ENCODE measurements at places on chromosomes 6 and 20.

DNA sequence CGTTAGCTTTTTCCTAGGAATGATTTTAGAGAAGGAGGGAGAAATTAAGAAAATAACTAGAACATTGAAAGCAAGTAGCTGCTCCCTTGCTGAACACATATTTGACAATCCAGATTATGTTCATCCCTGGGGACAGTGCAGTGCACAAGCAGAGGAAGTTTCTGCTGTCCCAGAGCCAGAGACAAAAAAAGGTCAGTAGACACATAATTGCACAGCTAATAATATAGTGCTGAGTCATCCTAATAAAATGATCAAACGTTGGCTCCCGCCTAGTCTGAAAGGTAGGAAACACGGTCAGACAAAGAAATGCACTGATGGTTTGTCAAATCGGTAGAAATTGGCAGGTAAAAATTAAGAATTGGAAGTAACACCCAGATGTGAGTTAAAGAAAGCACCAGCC is 21.7 kb upstream of the SSTR4 start:
- no peak for DNase-seq

- DNase-seq: no peak
Observed at GRCh38 chr6:64672131-64672530, 1034.9 kb downstream of the EYS start.

DNA sequence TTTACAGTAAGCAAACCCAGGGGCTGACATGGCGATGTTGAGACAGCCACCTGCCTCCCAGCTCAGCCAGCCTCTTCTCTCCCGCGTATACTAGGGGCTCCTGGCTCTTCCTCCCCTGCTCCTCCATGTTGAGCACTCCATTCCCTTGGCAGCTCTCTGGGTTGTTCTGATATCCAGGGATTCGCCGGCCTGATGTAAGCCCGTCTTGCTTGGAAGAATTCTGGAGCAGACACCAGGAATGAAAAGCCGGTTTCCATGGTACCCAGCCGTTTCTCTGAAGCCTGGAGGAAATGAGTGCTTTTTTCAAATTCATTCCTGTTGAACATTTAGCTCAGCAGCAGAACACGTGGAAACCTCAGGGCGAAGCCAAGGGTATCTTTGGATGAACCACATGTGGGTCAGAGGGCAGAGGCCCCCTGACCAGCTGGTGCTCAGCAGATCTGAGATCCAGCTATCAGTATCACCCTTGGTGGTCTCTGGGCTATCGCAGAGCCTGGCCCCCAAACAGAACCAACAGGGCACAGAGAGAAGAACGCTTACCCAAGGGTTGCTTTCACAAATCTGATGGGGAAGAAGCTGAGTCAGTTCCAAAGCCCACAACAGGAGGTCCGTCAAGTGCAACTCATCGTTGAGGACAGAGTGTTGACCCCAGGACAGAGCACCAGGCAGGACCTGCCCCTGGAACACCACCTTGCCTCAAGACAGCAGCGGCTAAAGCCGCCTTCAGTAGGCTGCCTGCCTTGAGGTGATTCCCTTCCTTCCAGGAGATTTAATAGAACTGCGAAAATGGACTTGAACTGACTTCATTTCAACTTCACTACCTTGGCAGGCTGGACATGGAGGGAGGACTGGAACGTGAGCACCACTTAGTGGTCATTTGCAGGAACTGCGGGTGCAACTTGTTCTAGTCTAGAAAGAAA is 96.1 kb upstream of the RIN2 start:
- peak; percentile 64 for DNase-seq

- no peak for DNase-seq
Observed at GRCh38 chr6:34523441-34524206, 32.5 kb downstream of the SPDEF start.

- no peak for DNase-seq
Observed at GRCh38 chr6:147506704-147507114, 1.8 kb upstream of the SAMD5 start.

- no peak for DNase-seq
Observed at GRCh38 chr6:13472976-13473767, 14.2 kb downstream of the GFOD1 start.

DNA sequence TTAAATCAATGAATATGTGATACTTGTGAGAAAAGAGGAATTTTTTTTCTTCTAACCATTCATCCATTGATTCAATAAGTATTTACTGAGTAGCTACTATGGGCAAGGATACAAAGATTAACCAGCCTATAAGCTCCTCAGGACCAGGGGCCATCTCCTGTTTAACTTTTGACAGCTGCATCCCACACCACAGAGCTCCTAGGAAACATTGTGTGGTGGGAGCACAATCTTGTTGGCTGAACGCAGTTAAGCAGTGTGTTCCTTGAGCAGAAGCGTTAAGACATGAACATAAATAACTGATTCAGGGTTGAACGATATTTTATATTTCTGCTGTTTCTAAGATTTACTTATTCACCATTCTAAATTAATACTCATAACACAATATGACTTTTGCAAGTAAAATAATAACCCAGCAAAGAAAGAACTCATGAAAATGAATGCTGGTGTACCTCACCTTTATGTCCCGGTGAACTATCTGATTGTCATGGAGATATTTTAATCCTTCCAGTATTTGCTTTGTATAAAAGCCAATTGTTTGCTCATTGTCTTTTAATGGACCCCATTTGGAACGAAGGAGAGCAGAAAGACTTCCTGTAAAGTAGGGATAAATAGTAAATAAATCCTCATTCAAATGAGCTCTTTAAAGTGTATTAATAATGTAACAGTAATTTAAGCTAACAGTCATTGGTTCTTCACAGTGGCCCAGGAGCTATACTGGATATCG is 62.6 kb upstream of the MAP7 start:
- DNase-seq: no peak

GRCh38 chr6:111027219-111027618 is 45.4 kb downstream of the RPF2 start:
- no peak for DNase-seq

DNA sequence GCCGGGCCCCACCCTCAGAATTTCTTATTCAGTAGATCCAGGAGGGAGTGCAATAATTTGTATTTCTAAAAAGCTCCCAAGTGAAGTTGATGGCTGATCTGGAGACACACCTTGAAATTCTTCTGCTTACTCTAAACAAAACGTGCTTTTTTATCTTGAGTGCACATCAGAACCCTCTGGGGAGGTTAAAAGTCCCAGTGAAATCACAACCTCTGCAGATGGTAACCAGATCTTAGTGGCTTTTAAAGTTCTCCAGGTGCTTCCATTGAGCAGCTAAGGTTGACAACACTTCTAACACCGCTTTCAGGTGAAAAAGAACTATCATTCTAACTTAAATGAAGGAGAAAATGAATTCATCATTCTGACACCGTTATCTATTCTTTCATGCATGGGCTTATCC is 45.6 kb upstream of the ESR1 start:
- no peak for DNase-seq

DNA sequence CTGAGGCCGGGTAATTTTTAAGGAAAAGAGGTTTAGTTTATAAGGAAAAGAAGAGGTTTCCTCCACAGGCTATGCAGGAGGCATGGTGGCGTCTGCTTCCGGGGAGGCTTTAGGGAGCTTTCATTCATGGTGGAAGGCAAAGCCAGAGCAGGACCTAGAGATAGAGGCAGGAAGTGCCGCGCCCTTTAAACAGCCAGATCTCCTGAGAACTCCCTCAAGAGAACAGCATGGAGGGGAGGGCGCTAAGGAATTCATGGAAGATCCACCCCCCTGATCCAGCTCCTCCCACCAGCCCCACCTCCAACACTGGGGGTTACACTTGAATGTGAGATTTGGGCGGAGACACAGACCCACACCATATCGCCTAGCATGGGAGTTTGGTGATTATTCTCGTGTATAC is 13.9 kb upstream of the DACT2 start:
- no peak for DNase-seq

DNA sequence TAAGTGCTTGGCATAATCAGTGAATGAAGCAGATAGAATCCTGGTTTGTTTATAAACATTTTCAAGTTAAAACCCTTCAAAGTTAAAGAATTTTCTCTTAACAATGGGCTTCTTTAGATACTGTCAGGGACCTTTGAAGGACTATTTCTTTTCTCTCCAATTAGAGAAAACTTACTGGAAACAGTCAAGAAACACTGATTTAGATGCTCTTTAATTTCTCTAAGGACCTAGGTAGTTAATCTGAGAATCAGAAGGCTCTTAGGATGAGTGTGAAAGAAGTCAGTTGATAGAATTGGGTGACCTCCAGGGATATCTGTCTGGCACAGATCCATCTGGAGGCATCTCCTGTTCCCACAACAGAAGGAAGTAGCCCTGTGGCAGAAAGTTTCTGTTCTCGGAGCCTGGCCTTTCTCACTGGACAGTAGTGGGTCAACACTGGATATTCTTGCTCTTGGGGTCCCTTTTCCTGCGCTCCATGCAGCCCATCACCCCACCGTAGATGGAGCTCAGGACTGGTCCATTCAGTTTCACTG is 22.5 kb downstream of the KIAA0408 start:
- no peak for DNase-seq

DNA sequence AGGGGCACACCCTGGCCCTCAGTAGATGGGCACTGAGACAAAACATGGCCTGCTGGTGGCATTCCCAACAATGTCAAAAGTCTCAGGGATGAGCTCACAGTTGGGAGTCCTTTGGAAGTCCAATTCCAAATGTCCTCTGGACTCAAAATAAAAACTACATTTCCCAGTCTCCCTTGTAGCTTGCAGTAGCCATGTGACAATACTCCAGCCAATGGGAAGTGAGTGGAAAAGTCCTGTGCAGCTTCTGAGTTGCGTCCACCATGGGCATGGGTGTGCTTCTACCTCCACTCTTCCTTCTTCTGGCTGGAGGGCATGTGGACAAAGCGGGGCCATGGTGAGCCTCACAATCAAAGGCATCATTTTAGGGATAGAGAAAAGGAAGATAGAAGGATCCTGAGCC is 5.8 kb upstream of the ADAM33 start:
- no peak for DNase-seq

- no peak for DNase-seq
Observed at GRCh38 chr6:106146852-106147351, 60.8 kb downstream of the PRDM1 start.

DNA sequence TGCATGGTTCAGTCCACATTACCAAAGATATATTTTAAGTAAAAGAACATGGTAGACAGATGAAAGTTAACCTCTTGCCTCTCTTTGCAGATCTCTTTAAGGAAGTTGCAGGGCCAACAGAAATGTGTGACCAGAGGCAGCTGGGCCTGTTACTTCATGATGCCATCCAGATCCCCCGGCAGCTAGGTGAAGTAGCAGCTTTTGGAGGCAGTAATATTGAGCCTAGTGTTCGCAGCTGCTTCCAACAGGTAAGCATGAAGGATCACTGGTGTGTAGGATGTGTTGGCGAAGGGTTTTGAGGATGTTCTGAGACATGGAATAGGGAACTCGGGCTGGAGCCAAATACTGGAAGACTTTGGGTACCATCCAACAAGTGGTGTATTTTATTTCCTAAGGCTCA is 508.6 kb downstream of the UTRN start:
- DNase-seq: no peak

All from NCI-H2029 treated with DMSO at 0.1 percent for 48 hours (cell line).